Left lung (tissue), 14 donors: ENCODE measurements at places on chromosomes 1 and 21. TPM values are rescaled to one million over a fixed set of nuclear protein-coding genes. Genes with fewer than 3 reads are reported as not detected.

- DNase-seq, result no peak
Measured at GRCh38 chr1:228901936-228902681, 166.8 kb downstream of the RHOU start.

DNA sequence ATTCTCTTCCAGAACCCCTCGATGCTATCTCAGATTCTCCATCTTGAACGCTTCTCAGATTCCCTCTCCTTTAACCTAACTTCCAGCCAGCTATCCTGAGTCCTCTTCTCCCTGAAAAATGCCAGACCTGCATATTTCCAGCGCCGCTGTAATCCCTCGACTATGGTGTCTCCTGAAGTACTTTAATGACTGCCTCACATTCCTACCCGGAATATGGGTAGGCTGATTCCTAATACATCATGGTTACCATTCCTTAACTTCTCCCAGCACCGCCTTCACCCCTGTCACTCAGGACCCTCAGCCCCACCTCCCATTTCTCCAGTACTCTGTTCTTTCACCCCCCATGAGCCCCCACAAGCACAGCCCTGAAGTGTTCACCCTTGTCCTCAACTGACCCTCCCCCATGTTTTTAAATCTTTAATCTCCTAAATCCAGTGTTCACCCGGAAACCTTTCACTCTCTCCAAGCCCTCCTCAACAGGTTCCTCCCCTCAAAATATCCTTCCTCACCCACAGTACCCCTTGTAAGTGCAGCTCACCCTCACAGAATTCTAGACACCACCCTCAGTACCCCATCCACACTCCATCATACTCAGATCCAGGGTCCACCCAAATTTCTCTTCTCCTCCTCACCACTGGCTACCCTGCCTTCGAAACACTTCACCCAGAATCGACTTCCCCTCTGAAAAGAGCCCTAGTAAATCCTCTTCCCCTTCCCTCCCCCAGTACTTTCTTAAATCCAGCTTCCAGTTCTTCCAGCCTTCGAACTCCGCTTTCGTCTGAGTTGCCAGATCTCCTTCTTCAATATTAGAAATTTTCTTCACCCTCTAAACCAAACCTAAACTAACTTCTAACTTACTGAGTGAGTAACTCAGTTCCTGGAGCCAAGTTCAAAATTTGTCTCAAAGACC lies 922 bp downstream of the CPT2 start:
- DNase-seq, result no peak

- DNase-seq, result no peak
Measured at GRCh38 chr21:37475186-37475868, 108.8 kb downstream of the DYRK1A start.

DNA sequence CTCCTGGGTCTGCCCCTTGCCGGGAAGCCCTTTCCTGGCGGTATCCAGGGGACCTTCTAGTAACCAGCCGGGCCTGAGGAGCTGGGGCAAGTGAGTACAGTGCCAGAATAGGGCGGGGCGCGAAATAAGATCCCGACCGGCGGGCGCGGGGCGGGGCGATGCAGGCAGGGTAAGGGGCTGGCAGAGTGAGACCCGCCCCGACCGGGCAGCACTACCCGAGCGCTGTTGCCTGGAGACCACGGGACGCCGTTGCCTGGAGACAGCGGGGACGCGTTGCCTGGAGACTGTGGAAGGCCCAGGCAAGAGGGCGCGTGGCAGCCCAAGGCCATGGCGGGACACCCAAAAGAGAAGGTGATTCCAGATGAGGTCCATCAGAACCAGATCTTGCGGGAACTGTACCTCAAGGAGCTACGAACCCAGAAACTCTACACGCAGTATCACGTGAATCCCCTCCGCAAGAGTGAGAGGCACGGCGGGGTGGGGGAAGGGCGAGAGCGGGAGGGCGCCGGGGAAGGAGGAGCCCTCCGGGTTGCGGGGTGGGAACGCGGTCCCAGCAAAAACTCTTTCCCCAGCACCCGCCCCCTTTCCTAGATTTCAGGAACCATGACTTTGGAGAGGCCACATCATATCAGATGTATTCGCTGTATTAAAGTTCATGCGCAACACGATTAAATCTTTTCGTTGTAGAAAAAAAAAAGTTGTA lies 24.3 kb downstream of the EBNA1BP2 start:
- DNase-seq, result peak; percentile 90

Gene OLIG1
- polyA plus RNA-seq, result not detected

- no peak for DNase-seq
Measured at GRCh38 chr1:82538876-82539275, 738.1 kb downstream of the ADGRL2 start.

DNA sequence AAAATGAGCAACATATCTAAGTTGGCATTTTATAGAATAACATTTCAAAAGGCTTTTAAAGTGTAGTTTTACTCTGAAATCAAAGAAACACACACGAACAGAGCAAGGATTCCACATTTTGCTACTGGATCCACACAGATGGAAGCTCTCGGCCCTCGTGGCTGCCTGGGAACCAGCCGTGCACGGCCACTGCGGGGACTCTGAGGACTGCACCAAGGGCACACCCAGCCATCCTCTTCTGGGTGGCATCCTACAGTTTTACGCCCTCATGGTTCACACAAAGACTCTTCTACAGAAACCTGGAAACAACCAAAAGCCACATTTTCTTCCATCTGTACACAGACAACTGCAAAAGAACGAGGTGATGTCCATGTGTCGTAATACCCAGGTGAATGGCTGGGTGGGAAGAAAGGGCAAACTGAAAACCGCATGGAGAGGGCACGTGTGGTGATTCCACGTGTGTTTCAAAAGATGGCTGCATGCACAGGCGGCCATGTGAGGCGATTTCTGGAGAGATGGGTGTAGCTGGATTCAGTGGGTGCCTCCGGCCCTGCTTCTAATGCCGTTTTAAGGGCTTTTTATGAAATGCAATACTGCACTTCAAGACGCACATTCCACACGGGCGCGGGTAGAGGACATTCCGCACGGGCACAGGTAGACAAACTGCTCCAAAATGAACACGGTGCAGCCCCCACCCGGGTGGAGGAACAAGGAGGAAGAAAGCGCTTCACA lies 8.1 kb downstream of the POFUT2 start:
- peak; percentile 17 for DNase-seq

DNA sequence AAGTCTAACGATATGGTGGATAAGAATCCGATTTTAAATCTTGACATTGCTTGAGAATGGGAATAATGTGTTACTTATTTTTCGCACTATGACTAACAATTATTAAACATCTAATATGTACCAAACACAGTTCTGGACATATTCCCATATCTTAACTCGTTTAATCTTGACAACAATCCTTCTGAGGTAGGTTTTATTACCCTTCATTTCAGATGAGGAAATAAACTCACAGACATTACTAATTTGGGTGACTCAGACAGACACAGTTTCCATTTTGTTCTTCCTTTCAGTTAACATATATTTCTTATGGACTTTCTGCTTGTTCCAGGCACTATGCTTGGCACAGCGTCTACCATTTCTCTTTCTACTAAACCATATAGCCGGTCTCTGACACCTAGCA lies 244.8 kb downstream of the SMYD3 start:
- DNase-seq, result no peak

DNA sequence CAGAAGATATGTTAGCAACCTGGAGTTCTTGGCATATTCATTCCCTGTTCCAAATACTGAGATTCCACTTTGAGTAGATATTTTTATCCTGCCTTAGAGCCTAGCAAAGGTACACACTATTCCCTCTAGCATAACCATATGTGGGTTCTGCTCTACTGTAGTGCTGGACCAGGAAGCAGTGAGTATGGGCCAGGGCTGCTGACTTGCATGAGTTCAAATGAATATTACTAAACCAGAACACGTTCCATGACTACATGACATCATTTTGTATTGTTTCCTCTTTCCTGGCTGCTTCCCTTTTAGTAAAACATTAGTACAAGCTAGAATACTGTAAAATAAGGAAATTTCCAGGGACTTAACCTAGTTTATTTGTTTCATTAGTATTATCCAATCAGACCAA lies 41.1 kb downstream of the TNFSF18 start:
- no peak for DNase-seq

DNA sequence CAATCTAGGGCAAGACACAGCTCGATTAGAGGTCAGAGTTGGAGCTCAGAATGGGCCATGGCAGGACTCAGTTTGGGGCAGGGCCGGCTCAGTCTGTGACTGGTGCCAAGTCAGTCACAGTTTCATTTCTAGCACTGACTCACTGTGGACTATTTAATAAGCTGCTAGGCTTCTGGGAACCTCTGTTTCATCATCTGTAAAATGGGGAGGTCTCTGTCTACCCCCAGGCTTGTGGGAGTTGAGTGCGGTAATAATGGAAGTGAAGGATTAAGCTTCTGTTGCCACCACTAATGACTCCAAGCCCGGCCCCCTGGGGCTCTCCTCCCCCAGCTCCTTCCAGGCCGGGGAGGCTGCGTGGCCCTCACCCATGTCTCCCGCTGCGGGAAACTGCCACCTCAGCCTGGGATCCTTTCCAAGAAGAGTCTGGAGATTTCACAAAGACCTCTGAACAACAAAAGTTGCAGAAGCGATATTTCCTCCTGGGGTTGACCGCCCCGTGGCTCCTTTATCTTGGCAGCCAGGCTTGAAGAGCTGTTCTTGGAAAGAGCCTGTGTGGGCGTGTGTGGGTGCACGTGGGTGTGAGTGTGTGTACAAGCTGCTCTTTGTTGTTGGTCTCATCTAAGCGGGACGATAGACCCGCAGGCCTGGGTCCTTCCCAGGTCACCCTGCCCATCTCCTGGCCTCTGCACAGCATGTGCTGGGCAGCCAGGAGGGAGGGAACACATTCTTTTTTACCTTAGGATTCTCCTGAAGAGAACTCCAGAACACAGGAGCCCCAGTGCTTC lies 29.1 kb downstream of the KNCN start:
- peak; percentile 29 for DNase-seq

- DNase-seq, result no peak
Measured at GRCh38 chr21:41901099-41901498, 22.0 kb upstream of the PRDM15 start.

Gene CDK18
- polyA plus RNA-seq, result 19.0 TPM

GRCh38 chr1:65165269-65165993 lies 17.4 kb downstream of the AK4 start:
- DNase-seq, result no peak

Gene AMY1A
- polyA plus RNA-seq, result not detected

DNA sequence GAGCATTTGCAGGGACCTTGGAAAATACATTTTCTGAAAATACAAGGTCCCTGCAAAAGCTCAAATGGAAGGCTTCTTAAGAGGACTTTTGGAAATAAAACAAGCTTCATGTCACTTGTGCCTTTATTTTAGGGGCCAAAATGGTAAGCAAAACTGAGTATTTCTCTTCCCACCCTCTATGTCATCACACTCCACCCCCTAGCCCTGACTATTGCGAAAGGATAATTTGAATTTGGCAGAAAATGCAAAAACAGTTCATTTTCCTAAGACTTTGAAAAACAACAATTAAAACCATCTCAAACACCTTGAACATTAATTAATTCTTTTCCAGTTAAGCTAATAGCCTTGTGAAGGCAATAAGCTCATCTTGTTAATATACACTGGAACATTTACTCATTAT lies 201.7 kb downstream of the TM2D1 start:
- no peak for DNase-seq

DNA sequence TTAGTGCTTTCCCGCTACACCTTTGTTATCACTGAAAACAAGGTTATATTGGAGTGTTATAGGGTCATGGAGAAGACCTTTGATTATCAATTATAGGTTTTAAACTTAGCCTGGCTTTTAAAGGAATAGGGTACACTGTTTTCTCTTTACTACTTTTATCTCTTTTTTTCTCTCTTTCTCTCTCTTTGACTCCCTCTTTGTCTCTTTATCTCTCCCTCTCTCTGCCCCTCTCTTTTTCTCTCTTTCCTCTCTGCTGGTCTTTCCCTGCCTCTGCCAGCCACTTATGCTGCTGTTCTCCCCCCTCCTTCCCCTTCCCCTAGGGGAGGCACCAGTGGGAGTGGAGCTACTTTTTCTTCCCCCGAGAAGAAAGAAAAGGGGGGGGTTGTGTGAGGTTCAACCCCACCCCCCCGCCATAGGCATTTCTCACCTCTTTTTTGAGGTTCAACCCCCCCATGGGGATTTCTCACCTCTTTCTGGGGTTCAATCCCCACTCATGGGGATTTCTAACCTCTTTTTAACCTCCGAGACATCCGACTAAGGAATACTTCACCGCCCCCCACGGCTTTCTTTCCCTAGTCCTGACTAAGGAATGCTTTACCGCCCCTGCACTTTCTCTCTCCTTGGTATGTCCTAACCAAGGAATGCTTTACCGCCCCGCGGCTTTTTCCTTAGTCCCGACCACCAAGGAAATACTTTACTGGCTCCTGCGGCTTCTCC lies 17.2 kb upstream of the ZBTB8B start:
- DNase-seq, result no peak

Gene LIPI
- 0.74 TPM for polyA plus RNA-seq

- peak; percentile 67 for DNase-seq
Measured at GRCh38 chr1:110674337-110675059, at the start of gene KCNA3. Gene KCNA3 (minus strand): TSS chr1:110674940. CDS start chr1:110674809, 131 bp downstream.
